ENCODE measurements at places on chromosomes 5 and 9.

DNA sequence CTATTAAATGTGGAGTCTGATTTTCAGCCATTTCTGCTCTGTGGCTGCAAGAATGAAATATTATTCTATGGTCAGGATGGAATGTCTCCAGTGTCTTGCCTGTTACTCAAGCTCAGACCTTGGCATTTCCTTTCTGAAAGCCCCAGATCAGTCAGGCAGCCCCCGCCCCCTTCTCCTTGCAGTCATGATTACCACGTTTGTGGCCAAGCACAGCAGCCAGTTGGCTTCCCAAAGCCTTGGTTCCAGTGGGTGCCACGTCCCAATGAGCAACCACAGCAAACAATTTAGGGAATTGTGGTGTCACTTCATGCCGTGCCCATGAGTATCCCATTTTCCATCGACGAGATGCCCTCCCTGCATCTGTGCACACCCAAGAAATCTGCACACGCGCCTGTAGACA lies 9.7 kb upstream of the OBP2A start:
- peak; percentile 58 for DNase-seq

- no peak for DNase-seq
Observed at GRCh38 chr5:119019501-119019900, 31.2 kb upstream of the DTWD2 start.

DNA sequence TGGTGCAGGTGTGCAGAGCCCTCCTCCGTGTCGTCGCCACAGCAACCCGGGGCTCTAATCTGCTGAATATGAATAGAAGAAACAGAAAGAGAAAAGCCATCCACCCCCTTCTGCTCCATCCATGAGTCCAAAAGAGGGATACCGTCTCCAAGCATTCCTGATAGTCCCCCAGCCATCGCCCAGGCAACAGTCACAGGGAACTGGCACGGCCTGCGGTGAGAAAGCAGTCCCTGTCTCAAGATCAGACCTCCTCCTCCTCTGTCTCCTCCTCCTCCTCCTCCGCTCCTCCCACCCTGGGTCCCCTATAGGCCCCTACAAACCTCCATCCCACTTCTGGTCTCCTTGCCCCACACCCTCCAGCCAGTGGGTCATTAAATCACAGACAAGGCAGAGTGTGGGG lies 308.1 kb upstream of the MPDZ start:
- DNase-seq = no peak

DNA sequence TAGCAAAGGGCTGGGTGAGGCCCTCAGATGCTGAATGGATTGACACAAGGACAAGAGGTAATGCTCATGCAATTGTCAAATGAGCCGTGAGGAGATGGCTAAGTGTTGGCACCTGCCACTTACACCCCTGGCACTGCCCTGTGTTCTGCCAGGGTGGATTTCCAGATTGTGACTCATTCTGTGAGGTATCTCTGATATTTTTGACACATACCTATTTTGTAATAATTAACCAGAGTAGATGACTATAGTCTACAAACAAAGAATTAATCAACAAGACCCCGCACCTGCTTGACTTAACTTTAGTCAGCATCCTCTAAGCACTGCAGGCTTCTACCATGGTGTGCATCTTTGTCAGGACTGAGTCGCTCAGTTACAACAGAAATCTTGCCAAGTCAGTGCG lies 200.8 kb downstream of the DIRAS2 start:
- DNase-seq = no peak

DNA sequence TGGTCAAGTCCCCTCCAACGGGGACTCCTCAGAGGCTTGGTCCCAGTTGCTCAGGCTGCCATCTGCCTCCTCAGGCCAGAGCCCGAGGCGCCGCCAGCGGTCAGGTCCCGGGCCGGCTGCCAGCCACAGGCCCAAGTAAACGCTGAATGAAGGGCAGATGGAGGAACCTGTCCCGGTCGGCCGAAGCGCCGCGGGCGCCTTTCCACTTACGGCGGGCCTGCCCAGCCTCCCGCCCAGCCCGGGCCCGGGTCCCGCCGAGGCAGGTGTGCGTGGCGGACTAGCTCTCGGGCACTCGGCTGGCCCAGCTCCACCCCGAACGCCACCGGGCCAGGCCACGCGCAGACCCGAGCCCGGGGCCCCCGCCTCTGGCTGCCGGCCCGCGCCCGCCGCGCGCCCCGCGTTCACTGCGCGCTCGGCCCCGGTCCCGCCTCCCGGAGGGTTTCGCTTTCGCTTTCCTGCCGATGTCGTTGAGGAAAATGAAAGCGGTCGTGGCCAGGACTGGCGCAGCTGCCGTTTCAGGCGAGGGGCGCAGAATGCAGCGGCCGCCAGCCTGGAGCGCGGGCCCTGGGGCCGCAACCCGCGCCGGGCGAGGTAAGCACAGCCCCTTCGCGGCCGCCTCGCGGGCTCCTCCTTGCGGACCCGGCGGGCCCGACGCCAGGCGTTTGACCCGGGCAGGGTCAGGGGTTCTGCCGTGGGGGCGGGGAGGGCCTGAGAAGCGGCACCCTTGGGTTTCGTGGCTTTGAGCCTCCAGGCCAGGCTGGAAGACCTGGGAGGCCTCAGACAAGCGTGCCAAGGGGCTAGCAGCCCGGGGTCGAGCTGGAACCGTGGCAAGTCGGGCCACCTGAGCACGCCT lies 41.2 kb downstream of the SLC22A5 start:
- peak; percentile 86 for DNase-seq

DNA sequence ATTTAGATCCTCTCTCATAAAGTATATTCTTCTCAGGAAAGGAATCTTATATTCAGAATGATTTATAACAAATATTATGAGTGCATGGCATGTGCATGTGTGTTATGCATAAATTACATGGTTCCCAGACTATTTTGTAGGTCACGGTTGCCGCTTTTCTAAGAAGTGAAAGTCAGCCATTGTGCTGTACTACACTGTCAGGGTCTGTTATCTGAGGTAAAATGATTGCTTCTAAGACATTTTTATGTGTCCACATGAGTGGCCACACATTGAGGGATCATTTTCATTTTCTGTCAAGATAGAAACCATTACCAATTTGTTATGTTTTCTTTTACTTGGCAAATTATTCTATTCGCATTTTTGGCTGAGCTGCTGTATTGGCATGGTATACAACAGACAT lies 210.8 kb downstream of the CWC27 start:
- no peak for DNase-seq

DNA sequence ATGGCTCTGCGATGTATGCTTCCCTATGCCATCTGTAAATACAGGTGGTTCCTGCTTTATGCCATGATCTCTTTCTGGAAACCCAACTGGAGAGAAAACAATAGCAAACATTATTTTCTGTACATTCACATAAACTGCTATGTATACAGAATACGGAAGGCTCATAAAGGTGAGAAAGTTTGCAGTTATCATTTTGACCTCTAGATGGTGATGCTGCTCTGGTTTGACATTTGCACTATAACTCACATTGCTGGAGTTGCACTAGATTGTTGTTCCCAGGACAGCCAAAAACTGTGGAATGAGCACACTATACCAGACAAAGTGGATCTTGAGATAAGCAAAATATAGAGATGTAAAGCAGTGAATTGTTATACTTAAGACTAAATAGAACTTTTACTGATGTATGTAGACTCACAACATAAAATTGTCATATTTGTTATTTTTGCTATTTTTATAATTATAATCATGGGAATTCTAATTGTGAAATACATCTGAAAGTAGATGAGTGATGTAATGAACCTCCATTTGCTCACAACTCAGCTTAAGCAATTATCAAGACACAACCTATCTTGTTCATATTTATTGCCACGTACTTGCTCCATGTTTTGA lies 246.5 kb downstream of the PTPRD start:
- peak; percentile 10 for DNase-seq

DNA sequence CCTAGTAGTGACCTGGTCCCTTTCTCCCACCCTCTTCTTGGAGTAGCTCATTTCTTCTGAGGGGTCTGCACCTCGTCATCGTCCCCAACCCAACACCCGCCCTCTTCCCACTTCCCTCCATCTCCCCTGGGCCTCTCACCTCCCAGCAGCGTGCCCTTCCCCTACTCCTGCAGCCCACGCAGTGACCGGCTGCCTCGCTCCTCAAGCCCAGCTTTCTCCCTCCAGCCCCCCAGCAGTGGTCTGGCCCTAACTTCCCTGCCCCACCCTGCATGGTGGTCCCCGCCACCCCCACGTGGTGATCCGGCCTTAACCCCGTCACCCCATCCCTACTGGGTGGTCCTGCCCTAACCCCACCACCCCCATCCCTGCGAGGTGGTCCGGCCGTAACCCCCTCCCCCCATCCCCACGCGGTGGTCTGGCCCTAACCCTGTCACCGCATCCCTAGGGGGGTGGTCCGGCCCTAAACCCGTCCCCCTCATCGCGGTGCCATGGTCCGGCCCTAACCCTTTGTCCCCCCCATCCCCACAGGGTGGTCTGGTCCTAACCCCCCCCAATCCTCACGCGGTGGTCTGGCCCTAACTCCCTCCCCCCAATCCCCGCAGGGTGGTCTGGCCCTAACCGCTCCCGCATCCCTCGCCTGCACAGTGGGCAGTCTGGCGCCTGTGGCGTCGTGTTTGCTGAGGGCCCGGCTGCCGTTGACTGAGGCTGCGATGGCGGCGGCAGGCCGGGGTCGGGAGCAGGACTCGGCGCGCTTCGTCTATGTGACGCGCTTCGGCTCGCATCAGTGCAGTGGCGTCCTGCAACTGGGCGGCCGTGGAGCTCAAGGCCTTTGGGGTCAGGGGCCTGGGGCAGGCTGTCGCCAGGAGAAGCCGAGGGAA lies at the start of gene C5orf47:
TSS of gene C5orf47 (plus strand) at position 617 of the 878 bp plus-strand sequence. CDS start at position 711, 94 bp downstream.
- DNase-seq = no peak

GRCh38 chr5:37090123-37090726 lies 159.0 kb downstream of the CPLANE1 start:
- DNase-seq = no peak

- no peak for DNase-seq
Observed at GRCh38 chr9:129418451-129418850, 202.4 kb downstream of the C9orf50 start.

DNA sequence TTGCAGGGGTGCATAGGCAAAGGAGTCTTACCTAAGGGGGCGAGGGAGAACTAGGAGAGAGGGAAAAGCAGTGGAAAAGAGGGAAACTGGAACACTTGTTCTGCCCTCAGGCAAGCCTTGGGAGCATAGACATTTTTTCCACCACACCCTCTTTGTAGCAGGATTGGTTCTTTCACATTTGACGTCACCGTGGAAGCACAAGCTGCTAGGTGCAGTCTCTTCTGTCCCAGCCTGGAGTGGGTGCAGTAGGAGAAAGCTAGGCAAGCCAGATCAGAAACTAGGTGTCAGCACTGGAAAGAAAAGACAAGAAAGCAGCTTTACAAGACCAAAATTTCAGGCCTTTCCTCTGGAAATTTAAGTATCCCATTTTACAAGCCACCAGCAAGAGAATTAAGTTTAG lies 440.4 kb downstream of the EFNA5 start:
- DNase-seq = no peak

- DNase-seq = no peak
Observed at GRCh38 chr9:131534721-131535237, 3.7 kb upstream of the UCK1 start.

DNA sequence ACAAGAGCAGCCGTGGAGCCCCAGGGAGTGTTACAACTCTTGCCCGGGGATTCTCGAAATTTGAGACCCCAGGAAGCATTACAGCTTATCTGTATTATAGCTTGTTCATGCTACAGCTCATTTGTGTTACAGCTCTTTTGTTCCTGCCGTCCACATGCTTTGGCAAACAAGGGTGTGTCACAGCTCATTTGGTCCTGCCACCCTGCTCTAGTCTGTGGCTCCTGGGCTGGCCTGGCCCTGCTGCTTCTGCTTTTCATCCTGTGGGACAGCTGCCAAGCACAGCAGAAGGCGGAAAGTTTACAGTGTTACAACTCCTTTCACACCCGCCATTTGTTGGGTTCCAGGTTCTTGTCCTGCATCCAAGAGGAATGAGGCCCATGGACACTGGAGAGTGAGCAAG lies 685.0 kb downstream of the SLCO4C1 start:
- no peak for DNase-seq

GRCh38 chr9:131608493-131609037 lies 63.2 kb downstream of the PRRT1B start:
- peak; percentile 93 for DNase-seq

GRCh38 chr9:27388150-27388549 lies 91.2 kb upstream of the EQTN start:
- DNase-seq = no peak

- DNase-seq = no peak
Observed at GRCh38 chr9:17021387-17021970, 113.4 kb upstream of the CNTLN start.

DNA sequence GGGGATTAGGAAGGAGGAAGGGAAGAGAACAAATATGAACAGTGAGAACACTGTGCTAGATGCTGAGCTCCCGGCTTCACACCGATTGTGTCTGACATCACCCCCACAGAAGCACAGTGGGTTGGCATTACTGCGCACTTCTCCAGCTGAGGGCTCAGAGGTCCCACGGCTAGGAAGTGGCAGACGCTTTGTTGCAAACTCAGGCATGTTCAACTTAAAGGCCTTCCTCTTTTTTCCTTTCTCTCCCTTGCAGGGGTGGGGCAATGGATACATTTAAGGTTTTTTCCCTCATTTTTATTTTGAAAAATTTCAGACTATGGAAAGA lies 15.5 kb upstream of the SHB start:
- DNase-seq = no peak

- DNase-seq = peak; percentile 41
Observed at GRCh38 chr9:96450613-96451528, 902 bp downstream of the HABP4 start.

DNA sequence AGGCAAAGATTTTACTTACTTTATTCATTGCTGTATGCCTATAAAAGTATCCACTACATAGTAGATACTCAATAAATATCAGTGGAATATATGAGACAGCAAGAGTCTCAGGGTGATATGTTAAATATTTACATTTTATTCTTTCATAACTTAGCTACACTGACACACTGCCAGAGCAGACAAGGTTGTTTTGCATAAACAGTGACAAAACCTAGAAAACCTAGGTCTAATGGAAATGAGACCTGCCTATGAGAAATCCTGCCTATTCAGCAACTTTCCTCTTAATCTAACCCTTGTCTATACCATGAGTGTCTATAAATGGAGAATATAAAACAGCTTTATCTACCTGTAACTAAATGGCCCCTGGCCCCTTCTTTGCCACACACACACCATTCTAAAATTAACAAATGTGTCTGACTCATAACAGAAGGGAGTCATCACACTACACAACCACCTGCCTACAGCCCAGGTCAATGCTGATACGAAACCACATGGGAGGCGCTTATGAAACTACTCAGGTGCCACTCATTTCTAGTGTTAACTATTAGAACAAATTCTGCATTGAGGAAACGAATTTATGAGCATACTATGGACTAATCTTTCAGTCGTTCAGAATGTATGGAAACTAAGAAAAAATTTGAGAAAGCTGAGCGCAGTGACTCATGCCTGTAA lies 60.3 kb downstream of the UBAP2 start:
- DNase-seq = no peak

DNA sequence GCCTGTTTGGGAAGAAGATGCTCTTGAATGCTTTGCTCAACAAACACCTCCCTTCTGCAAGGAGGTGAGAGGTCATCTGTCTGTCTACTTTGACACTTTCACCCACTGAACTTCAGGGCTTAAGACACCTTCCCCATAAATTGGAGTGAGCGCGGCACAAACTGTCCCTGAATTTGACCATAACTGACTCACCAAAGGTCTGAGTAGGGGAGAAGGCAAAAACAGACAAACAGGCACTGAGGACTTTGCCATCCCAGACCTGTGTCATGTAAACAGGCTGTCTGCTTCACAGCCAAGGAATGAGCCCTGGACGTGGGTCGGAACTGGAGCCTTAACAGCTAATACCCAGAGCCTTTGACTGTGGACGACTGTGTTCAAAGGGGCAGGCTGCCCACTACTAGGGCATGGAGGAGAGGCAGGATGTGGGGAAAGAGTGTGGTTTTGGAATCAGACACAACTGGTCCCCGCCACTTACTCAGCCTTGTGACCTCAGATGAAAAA lies 320.9 kb upstream of the KLF4 start:
- peak; percentile 40 for DNase-seq

Data from AG20443 (cell line).